ENCODE measurements at places on chromosomes 13 and 19. TPM values are rescaled to one million over a fixed set of nuclear protein-coding genes. Genes with fewer than 3 reads are reported as not detected.

DNA sequence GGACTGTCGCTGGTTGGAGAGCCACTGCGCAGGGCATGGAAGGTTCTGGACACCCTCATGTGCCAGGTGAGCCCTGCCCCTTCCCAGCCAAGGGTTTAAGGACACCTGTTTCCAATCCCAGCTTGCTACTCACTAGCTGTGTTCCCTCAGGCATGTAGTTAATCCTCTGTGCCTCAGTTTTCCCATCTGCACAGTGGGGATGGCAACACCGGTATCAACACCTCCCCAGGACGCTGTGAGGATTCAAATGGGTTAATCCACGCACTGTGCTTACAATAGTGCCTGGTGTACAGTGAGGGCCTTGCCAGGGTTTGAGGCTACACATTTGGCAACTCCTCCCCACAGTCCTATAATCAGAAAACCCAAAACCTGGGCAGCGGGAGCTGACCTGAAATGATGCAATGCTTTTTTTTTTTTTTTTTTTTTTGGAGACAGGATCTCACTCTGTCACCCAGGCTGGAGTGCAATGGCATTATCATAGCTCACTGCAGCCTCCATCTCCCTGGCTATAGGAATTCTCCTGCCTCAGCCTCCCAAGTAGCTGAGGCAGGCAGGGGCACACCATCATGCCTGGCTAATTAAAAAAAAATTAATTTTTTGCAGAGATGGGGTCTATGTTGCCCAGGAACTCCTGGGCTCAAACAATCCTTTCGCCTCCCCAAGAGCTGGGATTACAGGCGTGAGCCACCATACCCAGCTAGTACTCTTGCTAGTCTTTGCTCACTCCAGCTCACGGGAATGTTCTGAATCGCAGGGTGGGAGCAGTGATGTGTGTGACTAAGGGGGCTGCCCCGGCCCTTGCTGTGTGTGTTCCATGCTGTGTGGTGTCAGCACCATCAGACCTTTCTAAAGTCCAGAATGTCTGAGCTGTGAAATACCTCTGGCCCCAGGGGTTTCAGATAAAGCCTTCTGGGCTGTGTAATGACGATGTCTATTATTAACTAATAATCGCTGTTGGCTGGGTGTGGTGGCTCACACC, 2.3 kb downstream of the ACP4 start:
- DNase-seq, result no peak

DNA sequence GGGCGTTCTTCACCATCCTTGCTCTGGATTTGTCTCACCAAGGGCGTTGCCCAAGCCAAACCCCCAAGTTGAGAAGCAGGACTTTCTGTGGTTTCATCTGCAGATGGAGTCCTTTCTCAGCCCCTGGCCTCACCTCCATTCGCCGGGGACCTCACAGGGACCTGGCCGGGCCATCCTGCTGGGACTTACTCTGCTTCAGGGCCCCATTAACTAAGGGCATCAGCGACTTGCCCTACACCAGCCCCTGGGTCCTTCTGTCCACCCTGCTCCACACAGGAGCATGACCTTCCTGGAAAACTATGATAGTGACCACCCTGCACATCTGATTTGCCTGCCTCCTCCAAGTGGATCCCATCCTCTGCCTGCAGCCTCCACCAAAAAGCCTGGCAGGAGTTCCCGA, 47.2 kb upstream of the SPACA7 start:
- DNase-seq, result no peak

The ADM5 gene
- under 0.01 TPM for total RNA-seq

The KLK1 gene
- total RNA-seq, result not detected

The FFAR2 gene
- not detected for total RNA-seq
